ENCODE measurements at places on chromosomes 6 and 20. TPM values are rescaled to one million over a fixed set of nuclear protein-coding genes. Genes with fewer than 3 reads are reported as not detected.

DNA sequence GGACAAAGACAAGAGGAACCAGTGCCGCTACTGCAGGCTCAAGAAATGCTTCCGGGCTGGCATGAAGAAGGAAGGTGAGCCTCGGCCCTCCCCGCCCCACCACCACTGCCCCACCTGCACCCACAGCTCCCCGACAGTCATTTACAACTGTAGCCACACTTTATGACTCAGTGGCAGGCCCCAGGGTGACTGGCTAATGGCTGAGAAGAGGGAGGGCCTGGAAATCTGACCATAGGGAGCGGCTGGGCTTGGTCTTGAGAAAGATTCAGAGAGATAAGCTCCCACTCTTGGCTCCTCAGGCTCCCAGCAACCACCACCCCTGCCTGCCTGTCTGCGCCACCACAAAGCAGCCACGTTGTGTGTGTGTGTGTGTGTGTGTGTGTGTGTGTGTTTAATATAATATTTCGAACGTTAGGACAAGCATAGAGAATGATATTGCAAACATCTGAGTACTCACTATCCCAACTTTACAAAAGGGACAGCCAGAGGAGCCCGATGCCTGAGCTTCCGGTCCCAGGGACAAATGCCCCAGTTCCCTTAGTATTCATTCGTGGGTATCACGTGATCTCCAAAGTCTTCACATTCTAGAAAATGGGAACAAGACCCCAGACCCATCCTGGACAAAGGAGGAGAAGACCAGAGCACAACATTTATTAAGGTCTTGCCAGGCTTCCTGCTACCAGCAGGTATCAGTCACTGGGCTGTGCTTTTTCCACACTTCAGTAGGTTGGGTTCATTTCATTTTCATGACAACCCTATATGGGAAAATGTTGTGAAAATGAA lies 52.1 kb downstream of the HNF4A start:
- H3K36me3 ChIP-seq, result no peaks in the 10 kb centered on the region
- DNase-seq, result no peak

SMPDL3A gene
- total RNA-seq, result 12.4 TPM

DNA sequence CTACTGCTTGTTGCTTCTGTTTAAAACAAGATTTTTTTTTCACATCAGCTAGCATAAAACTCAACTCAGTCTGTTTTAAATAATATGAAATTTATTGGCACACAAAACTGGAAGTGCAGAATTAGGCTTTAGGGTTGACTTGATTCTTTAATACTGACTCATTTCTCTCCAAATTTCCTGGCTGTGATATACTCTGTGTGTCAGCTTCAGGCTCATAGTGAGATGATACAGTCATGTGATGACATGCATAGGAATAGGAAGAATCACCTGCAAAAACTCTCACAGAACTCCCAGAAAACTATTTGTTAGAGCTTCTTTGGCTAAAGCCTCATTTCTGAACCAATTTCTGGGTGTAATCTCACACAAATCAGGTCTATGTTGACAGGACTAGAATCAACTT lies 1068.0 kb upstream of the EPHA7 start:
- no peaks in the 10 kb centered on the region for H3K27me3 ChIP-seq
- H3K27ac ChIP-seq, result no peak overlapping the region
- H3K36me3 ChIP-seq, result no peaks in the 10 kb centered on the region
- no peak overlapping the region for H3K4me3 ChIP-seq

LRRN4 gene
- total RNA-seq, result not detected

TBX18 gene
- 14.6 TPM for total RNA-seq

SLC35D3 gene
- not detected for total RNA-seq

- no peaks in the 10 kb centered on the region for H3K27me3 ChIP-seq
- H3K36me3 ChIP-seq, result no peaks in the 10 kb centered on the region
- no peak overlapping the region for H3K4me3 ChIP-seq
Measured at GRCh38 chr6:153858529-153858928, 180.5 kb upstream of the OPRM1 start.

TINAG gene
- not detected for total RNA-seq

- H3K36me3 ChIP-seq, result no peaks in the 10 kb centered on the region
- H3K4me3 ChIP-seq, result no peak overlapping the region
- H3K27ac ChIP-seq, result no peak overlapping the region
- H3K4me1 ChIP-seq, result no peaks in the 10 kb centered on the region
Measured at GRCh38 chr6:161503570-161503969, 229.7 kb upstream of the AGPAT4 start.

APCDD1L gene
- not detected for total RNA-seq

TCF15 gene
- total RNA-seq, result 0.24 TPM

GRCh38 chr20:63900413-63900812 lies 5.5 kb downstream of the DNAJC5 start:
- H3K36me3 ChIP-seq, result no peaks in the 10 kb centered on the region
- H3K4me1 ChIP-seq, result peaks cover 9% of the 10 kb centered on the region
- DNase-seq, result no peak
- H3K27me3 ChIP-seq, result no peaks in the 10 kb centered on the region

KHDC1L gene
- not detected for total RNA-seq

- no peaks in the 10 kb centered on the region for H3K4me1 ChIP-seq
- no peak overlapping the region for H3K27ac ChIP-seq
- no peak overlapping the region for H3K4me3 ChIP-seq
- no peaks in the 10 kb centered on the region for H3K36me3 ChIP-seq
- H3K27me3 ChIP-seq, result no peaks in the 10 kb centered on the region
Measured at GRCh38 chr6:1749041-1749440, 139.3 kb downstream of the FOXC1 start.

GRCh38 chr20:47524015-47524784 lies 22.5 kb downstream of the NCOA3 start:
- no peak overlapping the region for H3K4me3 ChIP-seq
- H3K27me3 ChIP-seq, result no peaks in the 10 kb centered on the region
- peaks cover 4% of the 10 kb centered on the region for H3K36me3 ChIP-seq
- no peak overlapping the region for H3K27ac ChIP-seq
- H3K4me1 ChIP-seq, result no peaks in the 10 kb centered on the region

GRCh38 chr6:4672772-4673171 lies 103.4 kb upstream of the CDYL start:
- no peaks in the 10 kb centered on the region for H3K27me3 ChIP-seq
- H3K27ac ChIP-seq, result no peak overlapping the region
- DNase-seq, result no peak
- no peaks in the 10 kb centered on the region for H3K36me3 ChIP-seq

GRCh38 chr6:11214901-11215300 lies 17.6 kb downstream of the NEDD9 start:
- no peak overlapping the region for H3K4me3 ChIP-seq
- H3K36me3 ChIP-seq, result no peaks in the 10 kb centered on the region
- H3K4me1 ChIP-seq, result peaks cover 36% of the 10 kb centered on the region

- no peak for DNase-seq
- H3K27ac ChIP-seq, result no peak overlapping the region
- no peaks in the 10 kb centered on the region for H3K27me3 ChIP-seq
- no peak overlapping the region for H3K4me3 ChIP-seq
- peaks cover 7% of the 10 kb centered on the region for H3K4me1 ChIP-seq
Measured at GRCh38 chr6:24987446-24988115, 51.8 kb upstream of the RIPOR2 start.

ZSWIM1 gene
- 14.3 TPM for total RNA-seq

- no peak overlapping the region for H3K4me3 ChIP-seq
- H3K27me3 ChIP-seq, result peaks cover 86% of the 10 kb centered on the region
- no peaks in the 10 kb centered on the region for H3K4me1 ChIP-seq
- H3K27ac ChIP-seq, result no peak overlapping the region
- no peaks in the 10 kb centered on the region for H3K36me3 ChIP-seq
Measured at GRCh38 chr6:135951169-135951568, 99.7 kb downstream of the PDE7B start.

GRCh38 chr20:8788831-8789230 lies 280.1 kb upstream of the PLCB4 start:
- DNase-seq, result no peak
- H3K4me1 ChIP-seq, result no peaks in the 10 kb centered on the region
- H3K36me3 ChIP-seq, result no peaks in the 10 kb centered on the region
- H3K27ac ChIP-seq, result no peak overlapping the region

- no peak overlapping the region for H3K4me3 ChIP-seq
- no peaks in the 10 kb centered on the region for H3K36me3 ChIP-seq
- no peaks in the 10 kb centered on the region for H3K4me1 ChIP-seq
- H3K27ac ChIP-seq, result no peak overlapping the region
Measured at GRCh38 chr6:18835976-18836375, 448.8 kb downstream of the RNF144B start.

DNA sequence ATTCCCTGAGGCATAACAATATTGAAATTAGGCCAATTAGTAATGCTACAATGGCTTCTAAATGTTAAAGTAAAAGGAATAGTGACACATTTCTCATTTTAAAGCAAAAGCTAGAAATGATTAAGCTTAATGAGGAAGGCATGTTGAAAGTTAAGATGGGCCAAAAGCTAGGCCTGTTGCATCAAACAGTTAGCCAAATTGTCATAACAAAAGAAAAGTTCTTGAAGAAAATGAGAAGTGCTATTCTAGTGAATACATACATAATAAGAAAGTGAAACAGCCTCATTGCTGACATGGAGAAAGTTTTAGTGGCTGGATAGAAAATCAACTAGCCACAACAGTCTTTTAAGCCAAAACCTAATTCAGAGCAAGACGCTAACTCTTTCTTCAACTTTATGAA lies 12.9 kb downstream of the OR2A4 start:
- DNase-seq, result no peak
- H3K4me1 ChIP-seq, result no peaks in the 10 kb centered on the region
- H3K36me3 ChIP-seq, result no peaks in the 10 kb centered on the region
- H3K27me3 ChIP-seq, result no peaks in the 10 kb centered on the region
- no peak overlapping the region for H3K4me3 ChIP-seq

Measured in A673 (cell line).